Kidney capillary endothelial cell (primary cell): ENCODE measurements at places on chromosomes 6 and 20.
A peak's percentile ranks its signal among the peaks of the same experiment; 100 is the strongest.

DNA sequence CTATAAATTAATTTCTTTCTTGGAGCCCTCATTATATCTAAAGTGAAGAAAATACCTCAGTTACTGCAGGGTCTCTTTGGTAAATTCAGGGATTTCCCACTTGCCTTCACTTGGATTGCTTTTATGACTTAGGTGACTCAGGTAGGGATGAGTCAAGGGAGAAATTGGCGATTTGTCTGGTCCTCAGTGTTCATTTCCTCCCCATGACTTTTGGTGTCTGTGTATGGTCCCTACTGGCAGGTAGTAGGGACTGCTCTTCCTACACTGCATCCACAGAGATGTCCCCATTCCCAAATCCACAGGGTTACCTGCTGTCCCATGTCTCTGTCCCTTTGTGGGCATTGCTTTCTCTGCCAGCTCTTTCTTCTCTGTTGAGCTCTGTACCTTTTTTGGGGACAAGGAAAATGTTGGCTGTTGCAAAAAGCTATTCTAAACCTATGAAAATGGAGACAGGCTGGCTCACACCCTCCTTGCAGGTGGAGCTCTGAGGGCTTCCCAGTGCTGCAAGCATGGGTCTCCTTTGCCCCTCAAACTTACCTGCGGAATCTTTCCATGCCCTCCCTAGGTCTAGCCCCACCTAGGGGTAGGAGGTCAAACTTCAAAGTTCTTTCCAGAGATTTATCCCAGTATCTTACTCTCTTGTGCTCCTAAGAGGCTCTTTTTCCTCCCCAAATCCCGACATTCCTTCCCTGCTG lies 211.9 kb downstream of the ZNF217 start:
- no peak for DNase-seq

- DNase-seq, result peak; percentile 98
Observed at GRCh38 chr20:32470025-32470861, 112.1 kb downstream of the ASXL1 start.

DNA sequence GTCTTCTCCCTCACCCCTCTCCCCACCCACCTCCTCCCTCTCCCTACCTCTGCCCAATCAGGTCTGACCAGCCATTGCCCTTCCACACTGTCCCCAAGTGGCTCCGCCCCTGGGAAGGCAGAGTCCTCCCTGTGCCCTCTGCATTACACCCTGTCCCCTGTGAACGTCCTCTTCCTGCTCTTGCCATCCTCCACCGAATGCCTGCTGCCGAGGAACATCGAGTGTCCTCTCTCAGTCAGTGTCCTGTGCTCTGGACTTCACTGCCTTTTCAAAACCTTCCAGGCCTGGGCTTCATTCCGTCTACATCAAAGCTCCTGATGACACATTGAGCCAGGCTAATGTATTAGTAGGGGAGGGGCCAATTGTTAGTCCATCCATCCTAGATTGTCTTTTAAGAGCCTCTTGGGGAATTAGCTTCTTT lies 3.3 kb upstream of the PACSIN1 start:
- no peak for DNase-seq

GRCh38 chr20:12965212-12965869 lies 43.4 kb upstream of the SPTLC3 start:
- DNase-seq, result peak; percentile 24

DNA sequence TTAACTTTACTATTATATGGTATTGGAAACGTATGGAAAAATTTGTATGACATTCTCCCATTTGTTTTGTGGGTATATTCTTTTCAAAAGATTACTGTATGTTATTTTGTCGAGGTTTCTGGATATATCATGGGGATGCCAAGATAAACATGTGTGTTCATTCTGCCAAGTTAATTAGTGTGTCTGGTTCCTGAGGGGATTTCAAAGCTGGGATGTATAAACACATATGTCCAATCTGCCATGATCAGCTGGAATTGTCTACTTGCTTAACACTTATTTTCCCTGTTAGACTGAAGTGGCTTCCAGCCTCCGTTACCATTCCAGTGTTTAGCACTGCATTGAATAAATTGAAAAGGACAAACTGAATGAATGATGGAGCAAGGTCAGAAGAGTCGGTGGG lies 86.2 kb downstream of the DNAH8 start:
- DNase-seq, result no peak

DNA sequence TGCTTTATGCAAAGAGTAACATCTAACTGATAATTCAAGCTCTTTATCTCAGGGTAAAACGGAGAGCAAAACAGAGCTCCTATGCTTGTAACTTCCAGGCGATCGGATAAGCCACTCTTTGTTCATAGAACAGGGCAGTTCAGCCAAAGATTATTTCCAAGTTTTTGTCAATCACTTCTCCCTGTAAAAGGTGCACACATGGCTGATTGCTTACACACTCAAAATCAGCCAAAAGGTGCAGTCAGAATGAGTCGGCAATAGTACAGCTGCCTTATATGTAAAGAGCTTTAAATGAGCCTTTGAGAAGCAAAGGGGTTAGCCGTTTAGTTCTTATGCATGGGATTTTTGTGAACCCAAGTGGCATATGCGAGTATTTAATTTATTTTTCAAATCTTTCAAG lies 449.6 kb upstream of the POU3F2 start:
- no peak for DNase-seq

DNA sequence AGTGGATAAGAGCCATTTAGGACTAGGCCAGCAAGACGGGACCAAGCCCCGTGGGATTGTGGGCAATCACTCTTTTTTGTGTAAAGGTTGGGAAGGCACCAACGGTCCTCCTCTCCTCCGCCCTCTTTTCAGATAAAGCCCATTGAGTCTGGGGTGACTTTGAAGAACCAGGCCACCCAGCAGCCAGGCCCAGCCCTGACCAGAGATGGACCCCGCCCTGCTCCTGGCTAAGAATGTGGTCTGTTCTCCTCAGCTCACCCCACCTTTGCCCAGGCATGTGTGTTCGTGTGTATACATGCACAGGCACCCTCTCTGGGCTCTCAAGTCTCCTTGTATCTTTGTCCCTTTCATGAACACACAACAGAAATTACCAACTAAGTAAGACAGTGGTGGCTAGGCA lies 9.1 kb downstream of the SDC4 start:
- no peak for DNase-seq

DNA sequence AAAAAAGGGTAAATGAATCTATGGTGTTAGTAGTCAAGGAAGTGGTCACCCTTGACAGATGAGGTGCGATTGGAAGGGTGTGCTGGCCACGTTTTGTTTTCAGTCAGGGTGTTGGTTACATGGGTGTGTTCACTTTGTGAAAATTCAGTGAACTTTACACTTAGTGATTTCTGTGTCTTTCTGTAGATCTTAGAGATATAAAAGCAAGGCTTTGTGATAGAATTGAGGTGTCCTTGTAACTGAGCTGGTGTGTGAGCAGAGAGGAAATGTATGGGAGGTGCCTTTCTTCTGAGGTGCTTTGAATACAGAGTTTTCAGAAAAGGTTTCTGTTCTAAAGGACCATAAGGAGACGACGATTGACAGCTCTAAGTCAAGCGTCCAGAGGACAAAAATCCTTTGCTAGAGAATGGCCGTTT lies 90.5 kb downstream of the SAMD3 start:
- DNase-seq, result no peak

DNA sequence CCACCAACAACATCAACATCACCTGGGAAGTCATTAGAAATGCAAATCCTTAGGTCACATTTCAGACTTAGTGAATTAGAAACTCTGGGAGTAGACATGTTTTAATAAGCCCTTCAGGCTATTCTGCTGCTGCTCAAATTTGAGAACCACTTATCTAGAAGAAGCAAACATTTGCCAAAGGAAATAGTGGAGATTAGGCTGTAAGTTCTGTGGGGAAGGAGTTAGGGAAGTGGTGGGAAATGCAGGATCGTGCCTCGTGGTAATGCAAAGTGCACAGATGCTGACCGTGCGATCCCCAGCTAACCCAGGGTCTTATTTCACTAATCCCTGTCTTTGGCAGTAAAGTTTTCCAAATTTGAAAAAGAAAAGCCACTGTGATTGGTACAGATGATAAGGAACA lies 328.5 kb downstream of the EPM2A start:
- DNase-seq, result no peak

DNA sequence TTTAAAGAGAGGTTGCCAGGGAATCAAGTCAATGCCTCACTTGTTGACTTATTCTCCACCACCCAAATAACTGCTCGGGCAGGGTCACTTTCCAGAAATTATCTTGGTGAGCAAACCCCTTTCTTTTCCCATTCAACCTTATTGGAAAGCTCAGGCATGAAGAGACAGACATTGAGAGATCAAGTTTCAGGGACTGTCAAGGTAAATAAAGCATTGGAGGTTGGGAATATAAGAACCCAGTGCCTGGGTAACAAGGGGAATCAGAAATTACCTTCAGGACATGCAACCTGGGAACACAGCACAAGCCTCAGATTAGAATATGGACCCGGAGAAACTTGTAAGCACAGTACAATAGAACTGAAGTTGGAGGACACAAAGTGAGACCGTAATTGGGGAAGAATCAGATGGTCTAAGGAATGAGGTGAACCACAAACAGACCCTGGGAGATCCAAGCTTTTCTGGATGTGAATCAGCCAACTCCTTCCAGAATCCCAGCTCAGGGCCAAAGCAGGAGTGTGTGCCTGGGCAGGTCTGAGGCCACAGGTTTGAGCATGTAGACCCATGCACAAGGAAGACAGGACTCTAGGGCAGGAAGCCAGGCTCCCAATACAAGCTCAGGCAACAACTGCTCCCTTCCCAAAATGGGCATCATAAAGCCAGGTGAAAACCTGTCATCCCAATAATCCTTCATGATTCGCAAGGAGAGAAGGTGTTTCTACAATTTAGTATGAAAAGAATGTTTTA lies 512.8 kb downstream of the MAFB start:
- no peak for DNase-seq

DNA sequence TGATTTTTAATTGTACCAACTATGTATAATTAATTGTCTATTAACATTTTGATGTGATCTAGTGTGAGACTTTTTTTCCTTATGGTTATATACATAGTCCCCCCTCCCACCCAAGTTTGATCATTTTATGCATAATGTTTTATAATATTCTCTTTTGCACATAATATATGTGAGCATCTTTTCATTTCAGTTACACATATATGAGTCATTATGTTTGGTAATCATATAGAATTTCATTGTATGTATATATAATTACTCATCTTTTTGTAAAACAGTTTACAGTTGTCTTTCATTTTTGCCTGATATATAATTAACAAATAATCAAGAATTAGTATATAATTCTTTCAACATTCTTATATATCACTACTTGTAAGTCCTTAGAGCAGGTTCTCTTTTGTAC lies 15.0 kb downstream of the RWDD1 start:
- DNase-seq, result no peak

- no peak for DNase-seq
Observed at GRCh38 chr6:11710311-11710761, 68.3 kb downstream of the ADTRP start.

DNA sequence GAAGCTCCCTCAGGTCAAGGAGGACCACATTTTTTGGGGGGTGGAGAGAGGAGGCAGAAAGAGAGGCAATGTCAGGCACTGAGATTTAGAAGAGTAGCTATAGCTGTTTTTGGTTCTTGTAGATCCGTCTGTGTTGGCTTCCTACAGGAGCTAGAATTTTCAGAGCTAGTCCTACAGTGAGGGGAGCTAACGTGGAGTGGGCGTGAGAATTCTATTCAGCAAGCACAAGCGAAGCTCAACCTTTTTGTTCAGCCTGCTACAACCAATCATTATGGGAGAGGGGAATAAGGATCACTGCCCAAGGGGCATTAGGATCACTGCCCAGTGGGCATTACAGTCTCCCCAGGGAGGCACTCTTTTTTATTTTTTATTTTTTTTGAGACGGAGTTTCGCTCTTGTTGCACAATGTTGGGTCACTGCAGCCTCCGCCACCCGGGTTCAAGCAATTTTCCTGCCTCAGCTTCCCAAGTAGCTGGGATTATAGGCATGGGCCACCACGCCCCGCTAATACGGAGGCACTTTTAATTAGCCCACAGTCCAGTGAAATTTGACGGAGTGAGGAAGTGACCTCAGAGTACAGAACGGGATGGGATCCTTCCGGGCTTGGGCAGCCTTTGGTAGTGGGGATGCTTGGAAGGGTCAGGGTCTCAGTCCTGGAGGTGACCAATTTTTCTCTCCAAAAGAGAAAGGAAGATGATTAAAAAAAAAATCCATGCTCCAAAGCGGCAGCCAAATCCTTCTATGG lies 1.1 kb upstream of the PANK2 start:
- peak; percentile 58 for DNase-seq

GRCh38 chr20:38196592-38196991 lies 31.5 kb upstream of the TGM2 start:
- DNase-seq, result no peak

DNA sequence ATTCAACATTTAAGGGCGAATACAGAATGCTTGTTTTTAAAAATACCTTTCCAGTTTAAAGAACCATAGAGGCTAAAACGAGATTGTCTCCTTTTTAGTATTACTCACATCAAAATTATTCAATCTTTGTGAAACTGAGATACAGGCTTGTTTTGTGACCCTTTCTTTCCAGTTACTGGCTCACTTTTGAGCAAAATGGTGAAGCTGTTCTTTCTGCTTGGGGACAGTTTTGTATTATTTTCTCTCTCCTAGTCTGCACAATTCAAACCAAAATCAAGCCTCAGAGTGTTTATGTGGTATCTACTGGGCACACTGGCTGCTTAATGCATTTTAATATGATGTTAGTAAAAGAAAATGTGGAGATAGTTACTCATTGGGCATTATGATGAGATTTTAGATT lies 36.5 kb downstream of the HIVEP1 start:
- DNase-seq, result no peak

DNA sequence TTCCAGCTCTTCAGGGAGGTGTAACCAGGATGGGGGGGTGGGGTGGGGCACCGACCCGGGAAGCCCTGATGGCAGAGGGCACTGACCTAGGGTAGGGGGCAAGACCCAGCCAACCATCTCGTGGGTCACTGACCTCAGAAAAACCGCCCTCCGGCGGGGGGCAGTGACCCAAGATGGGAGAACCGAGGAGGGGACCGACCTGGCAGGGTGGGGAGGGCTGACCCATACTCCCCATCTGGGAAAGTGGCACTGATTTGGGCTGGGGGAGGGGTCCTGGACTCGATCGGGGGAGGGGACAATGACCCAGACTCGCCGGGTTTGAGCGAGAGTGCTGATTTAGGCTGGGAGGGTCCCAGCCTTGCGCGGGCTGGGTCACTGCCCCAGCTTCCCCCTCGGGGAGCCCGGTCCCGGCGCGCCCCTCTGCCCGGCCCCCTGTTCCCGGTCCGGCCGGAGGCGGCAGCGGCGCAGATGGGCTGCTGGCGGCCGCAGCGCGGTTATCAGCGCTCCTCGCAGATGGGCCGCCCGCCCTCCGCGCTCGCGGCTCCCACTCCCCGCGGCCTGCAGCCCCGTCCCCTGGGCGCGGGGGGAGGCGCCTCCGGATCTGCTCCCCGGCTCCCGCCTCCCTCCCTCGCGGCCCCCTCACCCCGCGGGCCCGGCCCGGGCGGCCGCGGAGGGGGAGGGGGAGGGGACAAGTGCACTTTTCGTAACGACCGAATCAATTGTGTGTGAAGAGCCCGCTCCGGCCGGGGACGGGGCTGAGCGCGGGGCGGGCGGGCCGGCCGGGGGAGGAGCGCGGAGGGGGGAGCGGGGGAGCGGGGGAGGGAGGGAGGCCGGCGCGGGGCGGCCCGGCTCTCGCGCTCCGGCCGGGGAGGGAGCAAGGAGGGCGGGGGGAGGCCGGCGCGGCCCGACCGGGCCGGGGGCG lies 2.2 kb downstream of the NOL4L start:
- DNase-seq, result no peak

GRCh38 chr6:133701633-133702331 lies 187.1 kb upstream of the TCF21 start:
- DNase-seq, result no peak

- no peak for DNase-seq
Observed at GRCh38 chr20:10513931-10514575, 78.9 kb downstream of the SLX4IP start.

GRCh38 chr6:98639089-98639635 lies 195.2 kb upstream of the POU3F2 start:
- DNase-seq, result no peak

- no peak for DNase-seq
Observed at GRCh38 chr6:112002307-112002706, 51.6 kb upstream of the CCN6 start.
